Panc1 (cell line): ENCODE measurements at places on chromosomes 16 and 17. TPM values are rescaled to one million over a fixed set of nuclear protein-coding genes. Genes with fewer than 3 reads are reported as not detected.

The NEUROD2 gene
- total RNA-seq = not detected

DNA sequence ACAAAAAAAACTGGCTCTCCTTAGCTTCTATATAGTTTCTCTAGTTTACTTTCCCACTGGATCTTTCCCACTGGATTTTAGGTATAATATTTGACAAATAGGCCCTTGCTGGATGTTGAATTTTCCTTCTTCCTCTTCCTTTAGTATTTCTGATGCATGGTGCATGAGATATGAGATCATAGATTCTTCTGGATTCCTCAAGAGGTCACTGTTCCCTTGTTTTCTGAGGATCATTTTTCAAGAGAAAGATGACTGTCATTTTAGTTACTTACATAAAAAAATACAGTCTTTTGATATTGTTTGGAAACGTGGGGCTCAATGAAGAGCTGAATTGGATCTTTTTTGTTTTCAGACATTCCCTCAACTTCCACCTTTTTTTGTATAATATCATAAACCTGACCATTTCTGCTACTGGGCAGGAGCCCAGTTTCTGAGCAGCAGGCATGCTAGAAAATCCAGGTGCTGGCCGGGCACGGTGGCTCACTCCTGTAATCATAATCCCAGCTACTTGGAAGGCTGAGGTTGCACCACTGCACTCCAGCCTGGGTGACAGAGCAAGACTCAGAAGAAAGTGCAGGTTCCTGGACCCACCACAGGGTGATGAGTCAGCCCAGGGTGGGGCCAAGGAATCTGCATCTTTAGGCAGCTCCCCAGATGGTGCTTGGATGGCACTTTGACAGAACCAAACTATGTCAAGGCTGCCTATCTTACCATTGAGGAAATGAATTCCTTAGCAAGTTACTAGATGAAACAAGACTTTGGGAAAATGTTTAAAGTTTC lies 70.3 kb downstream of the SDR42E1 start:
- no peak for DNase-seq

The CCDC154 gene
- 2.0 TPM for total RNA-seq

The PTGES3L gene
- total RNA-seq = 0.74 TPM

DNA sequence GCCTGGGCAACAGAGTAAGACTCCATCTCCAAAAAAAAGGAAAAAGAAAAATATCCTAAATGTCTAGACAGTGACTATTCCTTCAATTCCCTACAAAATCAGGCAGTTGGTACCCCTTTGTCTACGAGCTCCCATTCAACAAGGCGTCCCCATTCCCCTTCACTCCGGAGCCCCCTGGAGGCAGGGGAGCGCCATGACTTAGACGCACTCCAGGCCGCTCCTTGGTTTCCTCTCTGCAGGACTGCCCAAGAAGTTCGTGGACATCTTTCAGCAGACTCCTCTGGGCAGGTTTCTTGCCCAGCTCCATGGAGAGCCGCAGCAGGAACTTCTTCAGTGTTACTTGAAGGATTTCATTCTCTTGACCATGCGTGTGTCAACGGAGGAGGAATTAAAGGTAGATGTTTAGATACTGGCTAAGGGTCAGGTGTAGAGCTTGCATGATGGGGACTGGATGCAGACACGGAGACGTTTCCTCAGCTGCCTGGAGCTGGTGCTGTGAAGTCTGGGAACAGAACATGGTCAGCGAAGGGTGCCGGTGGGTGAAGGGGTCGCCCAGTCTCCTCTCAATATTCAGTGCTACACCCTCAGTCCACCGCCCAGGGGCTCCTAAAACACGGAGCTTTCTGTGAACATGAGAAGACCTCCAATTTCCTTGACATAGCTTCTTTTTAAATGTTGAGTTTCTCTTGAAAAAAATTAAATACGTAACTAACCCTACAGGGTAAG lies 53.3 kb upstream of the ENDOV start:
- DNase-seq = no peak

GRCh38 chr17:69757688-69758430 lies 317.2 kb upstream of the KCNJ16 start:
- no peak for DNase-seq

The PRR35 gene
- 2.2 TPM for total RNA-seq

DNA sequence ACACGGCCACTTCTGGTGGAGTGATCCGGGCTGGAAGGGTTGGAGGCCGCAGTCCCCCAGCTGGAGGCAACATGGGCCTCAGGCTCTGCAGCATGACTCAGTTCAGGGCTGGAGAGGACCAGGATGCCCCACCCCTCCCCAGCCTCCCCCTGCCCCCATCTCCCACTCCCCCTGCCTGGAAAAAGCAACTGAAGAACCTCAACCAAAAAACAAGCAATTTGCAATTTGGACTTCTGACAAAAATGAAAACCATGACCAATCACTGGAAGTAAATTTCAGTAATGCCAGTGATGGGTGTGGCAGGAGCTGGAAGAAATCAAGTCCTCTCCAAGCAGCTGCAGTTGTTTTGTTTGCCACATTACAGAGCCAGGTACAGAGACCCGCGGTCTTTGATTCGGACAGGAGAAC lies 6.6 kb upstream of the MIF4GD start:
- DNase-seq = no peak

The ST6GALNAC1 gene
- 0.15 TPM for total RNA-seq

- no peak for DNase-seq
Measured at GRCh38 chr17:19549746-19550623, 16.3 kb downstream of the SLC47A1 start.

- no peak for DNase-seq
Measured at GRCh38 chr17:32124985-32125847, 17.1 kb upstream of the RHOT1 start.

DNA sequence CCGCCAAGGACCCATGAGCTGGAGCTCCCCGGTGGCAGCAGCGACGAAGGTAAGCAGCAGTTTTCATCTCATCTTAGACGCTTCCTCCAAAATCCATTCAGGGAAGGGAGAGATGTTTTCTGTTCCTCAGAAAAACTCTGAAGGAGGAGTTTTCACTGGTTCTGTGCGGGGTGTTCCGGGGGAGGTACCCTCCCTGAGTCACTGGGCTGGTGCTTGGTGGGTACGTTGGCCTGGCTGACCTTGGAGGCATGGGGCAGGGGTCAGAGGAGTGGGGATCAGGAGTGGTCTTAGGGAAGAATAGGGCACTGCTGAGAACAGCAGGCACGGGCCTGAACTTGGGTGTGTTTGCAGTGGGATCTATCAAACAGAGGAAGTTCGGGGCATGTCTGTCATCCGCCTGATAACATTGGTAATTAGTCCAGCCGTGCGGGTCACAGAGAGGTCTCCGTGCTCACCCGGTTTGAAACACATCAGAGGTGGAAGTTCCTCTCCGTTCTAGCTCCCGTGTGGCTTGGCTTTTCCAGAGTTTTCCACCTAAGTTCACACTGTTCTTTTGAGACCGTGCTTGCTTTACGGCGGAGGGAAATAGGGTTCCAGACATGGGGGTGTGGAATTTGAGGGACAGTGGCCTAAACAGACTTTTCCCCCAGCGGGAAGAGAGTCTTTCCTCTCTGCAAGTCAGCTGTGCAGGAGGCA lies 59.6 kb upstream of the CIBAR2 start:
- DNase-seq = no peak

- DNase-seq = no peak
Measured at GRCh38 chr17:83068641-83069570, 10.5 kb upstream of the METRNL start.

DNA sequence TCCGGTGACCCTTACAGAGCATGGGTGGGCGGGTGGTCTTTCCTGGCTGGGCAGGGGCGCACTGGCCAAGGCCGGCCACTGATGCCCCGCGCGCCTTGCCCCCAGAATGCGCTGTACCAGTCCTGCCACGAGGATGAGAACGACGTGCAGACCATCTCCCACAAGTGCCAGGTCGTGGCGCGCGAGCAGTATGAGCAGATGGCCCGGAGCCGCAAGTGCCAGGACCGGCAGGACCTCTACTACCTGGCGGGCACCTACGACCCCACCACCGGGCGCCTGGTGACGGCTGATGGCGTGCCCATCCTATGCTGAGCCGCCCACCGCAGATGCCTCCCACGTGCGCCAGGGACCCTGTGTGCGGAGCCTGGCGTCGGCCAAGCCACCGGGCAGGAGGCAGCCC lies 49.1 kb downstream of the ACTG1 start:
- DNase-seq = no peak

- no peak for DNase-seq
Measured at GRCh38 chr16:58652741-58653140, 23.1 kb upstream of the CNOT1 start.
